ENCODE measurements at places on chromosomes 5 and 9.

GRCh38 chr5:56095579-56096102 is 100.9 kb upstream of the IL6ST start:
- DNase-seq, result no peak

- no peak for DNase-seq
These were observed 2.7 kb downstream of the CD274 start for GRCh38 chr9:5453004-5453403.

- no peak for DNase-seq
These were observed 17.7 kb upstream of the LRRC14B start for GRCh38 chr5:173392-174290.

DNA sequence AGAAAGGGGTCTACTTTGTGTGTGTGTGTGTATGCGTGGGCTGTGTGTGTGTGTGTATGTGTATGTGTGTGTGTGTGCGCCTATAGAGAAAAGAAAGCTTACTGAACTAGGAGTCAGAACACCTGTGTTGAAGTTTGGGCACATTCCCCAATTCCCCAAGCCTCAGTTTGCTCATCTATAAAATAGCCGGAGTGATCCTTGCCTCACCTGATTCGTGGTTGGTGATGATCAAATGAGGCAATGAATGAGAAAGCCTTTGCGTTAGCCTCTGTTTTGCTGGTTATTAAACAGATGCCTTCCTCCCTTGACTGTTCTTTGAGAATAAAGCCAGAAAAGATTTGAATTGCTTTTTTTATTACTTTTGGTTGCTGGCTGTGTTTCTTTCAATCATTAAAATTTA is 20.6 kb downstream of the ABLIM3 start:
- no peak for DNase-seq

GRCh38 chr5:36876965-36877666 is 547 bp downstream of the NIPBL start:
- DNase-seq, result peak; percentile 40

All from NCI-H510A (cell line).